Activated CD4-positive, CD25-positive, alpha-beta regulatory T cell (primary cell): ENCODE measurements at places on chromosomes 12 and 14.

DNA sequence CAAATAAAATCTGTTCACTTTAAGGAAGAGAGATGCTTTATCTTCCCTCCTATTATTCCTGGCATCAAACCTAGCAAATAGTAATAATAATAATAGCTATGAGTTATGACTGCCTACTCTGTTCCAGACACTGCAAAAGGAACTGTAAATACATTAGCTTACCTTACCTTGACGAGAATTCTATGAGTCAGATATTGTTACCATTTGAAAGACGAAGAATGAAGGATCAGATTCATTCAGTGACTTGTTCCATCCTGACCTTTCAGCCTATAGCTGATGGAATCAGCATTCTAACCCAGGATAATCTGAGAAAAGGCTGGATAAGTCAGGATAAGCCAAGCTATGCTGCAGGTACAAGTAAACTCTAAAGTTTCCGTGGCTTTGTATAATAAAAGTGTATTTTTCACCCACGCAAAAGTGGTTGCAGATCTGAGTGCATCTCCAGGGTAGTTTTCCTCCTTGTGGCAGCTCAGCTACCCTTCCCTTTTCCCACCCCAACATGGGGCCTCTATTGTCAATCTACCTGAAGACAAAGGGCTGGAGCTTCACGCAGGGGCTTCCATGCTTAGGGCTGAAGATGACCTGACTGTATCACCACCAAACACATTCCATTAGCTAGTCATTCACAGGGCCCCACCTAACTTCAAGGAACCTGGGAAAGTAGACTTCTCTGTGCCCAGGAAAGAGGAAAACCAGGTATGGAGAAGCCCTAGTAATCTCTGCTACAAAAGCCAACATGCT is 57.2 kb upstream of the CCND2 start:
- DNase-seq, result no peak

GRCh38 chr14:66045572-66046021 is 440.6 kb upstream of the CCDC196 start:
- no peak for DNase-seq

DNA sequence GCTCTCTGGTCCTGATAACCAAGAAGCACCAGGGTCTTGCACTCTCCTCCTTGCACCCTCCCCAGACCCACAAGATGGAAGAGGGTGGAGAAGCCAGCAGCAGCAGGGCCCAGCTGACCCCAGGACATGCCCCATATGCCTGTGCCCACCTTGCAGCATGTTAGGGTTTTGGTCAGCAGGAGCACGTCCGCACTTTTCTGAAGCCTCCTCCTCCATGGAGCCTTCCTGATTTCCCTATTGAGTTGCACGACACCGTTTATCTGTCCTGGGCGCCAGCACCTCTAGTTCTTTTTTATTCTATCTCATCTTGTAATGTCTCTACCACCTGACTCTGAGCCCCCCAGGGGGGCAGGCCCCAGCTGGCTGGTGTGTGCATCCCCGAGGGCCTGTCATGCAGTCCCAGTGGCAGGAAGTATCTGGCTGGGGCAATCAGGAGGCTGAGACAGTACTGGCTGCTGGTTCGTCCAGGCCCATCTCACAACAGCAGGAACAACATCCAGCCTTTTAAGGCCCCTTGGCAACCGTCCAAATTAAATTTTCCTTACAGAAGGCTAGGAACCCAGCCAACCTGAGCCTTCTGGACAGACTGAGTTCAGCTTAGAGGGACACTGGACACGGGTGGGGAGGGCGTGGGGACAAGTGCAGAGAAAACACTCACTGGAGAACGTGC is 39.6 kb downstream of the CCDC85C start:
- no peak for DNase-seq

DNA sequence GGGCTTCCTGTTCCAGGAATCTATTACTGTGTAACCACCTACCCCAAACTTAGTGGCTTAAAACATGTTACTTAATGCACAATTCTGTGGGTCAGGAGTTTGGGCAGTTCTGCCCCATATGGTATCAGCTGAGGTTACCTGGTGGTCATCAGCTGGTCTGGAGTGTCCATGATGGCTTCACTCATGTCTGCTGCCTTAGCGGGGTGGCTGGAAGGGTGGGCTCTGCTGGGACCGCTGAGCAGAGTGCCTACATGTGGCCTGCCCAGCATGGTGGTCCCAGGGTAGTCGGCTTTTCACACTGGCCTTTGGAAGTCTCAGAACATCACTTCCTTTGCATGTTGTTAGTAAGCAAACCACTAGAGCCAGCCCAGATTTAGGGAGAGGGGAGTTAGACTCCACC is 53.9 kb downstream of the PELI2 start:
- DNase-seq, result no peak
